ENCODE measurements at places on chromosomes 4 and X. TPM values are rescaled to one million over a fixed set of nuclear protein-coding genes. Genes with fewer than 3 reads are reported as not detected.

GRCh38 chr4:175297965-175298565, 379.9 kb downstream of the ADAM29 start:
- DNase-seq: no peak

DNA sequence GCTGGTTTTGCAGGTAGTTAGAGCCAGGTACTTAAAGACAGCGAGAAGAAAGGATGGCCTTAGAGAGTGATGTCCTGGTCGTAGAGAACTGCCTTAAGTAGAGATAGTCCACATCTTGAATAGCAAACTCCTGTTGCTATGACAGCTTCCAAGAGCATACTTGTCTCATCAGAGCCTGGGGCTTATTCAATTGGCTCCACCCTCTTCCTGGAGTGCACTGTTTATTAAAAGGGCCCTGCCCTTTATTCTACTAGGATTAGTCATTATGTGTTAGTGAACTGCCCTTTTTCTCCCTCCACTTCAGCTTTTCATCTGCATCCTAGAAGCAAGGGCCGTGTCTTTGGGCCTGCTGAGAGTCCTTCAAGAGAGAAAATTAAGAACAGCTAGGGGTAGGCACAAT, 94.5 kb upstream of the EOLA2 start:
- DNase-seq: no peak

DNA sequence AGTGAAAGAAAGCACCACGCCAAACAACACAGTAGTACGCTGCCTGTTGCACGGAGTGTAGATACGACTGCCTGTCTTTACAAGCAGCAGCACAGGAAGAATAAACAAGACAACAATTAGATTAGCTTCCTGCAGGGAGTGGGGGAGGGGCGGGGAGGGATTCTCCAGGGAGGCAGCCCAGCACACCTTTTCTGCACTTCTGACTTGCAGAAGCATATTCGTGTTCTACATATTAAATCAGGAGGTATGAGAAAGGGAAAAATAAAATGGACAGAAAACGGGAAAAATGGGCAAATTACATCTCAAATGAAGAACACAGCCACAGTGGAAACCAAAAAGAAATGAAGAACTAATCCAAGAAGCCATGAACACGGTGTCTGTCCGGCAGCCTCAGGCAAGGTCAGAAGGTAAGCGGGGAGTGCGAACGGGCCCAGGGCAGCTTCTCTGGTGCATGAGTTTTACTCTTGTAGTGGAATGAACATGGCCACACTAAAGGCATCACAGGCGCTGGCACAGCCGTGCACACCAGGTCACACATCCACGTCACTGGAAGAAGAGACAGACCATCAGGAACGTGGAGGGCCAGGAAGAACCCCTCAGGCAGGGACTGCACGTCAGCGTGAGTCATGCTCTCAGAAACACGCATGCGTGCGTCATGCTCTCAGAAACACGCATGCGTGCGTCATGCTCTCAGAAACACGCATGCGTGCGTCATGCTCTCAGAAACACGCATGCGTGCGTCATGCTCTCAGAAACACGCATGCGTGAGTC, 20.1 kb upstream of the ADRA2C start:
- DNase-seq: no peak

- no peak for DNase-seq
These were observed 593.2 kb downstream of the TMA16 start for GRCh38 chr4:164087733-164088132.

GRCh38 chr4:153418558-153418957, 47.6 kb upstream of the TMEM131L start:
- DNase-seq: no peak

GRCh38 chr4:123477711-123478209, 81.2 kb downstream of the SPRY1 start:
- DNase-seq: no peak

Gene SPON2
- total RNA-seq: 18.1 TPM

DNA sequence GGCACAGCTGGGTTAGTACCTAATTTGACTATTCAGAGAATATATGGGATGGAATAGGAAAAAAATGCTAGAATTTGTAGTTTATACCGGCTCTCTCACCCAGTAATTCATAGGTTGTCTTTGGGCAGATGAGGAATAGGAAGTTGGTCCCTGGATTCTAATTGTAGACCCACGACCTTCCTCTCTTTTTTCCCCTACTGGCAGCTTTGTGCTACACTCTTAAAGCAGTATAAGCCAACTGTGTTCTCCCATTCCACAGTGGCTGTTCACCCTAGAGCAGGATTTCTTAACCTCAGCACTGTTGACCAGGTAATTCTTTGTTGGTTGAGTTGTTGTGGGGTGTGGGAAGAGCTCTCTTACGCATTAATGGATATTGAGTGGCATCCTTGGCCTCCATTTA, 92.9 kb downstream of the FNIP2 start:
- DNase-seq: no peak

GRCh38 chrX:134764202-134764785, 106.0 kb upstream of the PLAC1 start:
- DNase-seq: no peak

DNA sequence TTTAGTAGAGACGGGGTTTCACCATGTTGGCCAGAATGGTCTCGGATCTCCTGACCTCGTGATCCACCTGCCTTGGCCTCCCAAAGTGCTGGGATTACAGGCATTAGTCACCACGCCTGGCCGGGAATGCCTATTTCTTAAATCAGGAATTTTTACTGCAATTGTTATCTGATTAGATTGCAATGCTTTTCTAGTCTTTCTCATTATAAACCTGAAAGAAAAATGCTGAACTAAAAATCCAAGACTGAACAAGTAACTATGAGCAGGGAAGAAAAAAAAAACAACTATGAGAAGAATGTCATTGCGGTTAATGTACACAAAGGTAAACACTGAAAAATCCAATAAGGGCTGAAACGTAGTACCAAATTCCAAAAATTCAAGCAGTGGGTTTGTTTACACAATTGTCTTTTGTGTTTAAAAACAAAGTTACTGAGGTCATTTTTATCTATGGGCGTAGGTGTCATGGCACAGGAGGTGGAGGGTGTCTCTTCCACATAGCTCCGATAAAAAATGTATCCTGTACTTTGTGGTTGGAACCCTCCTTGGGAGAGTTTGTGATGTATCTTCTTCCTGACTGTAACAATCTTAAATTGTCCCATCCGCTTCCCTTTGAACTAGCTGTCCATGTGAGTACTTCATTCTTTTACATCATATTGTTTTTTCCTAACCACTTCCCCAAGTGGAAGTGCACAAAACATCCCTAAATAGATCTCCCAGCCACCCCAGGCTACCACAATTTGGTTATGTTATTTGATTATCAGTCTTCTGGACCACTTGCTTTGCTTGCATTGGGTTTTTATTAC, 11.1 kb upstream of the TMEM156 start:
- DNase-seq: no peak

Gene BRS3
- total RNA-seq: not detected

DNA sequence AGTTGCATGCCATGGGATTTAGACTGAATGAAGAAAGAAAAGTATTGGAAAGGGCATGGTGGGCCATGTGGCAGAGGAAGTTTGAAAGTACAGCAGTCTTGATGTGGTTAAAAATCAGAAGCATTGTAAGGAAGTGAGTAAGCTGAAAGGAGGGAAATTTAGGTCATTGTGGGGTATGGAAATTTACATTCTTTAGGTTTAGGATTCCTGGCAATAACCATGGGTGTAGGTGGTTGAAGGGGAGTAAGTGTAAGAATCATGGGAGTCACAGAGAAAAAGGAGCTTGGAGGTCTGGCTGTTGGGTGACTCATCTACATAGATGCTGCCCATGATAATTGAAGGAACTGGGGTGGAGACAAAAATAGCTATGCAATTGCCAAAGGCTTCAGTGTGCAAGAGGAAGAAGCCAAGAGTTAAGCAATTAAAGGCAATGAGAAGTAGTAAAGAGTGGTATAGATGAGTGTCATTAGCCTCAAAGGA, 243.8 kb upstream of the LDB2 start:
- DNase-seq: no peak

DNA sequence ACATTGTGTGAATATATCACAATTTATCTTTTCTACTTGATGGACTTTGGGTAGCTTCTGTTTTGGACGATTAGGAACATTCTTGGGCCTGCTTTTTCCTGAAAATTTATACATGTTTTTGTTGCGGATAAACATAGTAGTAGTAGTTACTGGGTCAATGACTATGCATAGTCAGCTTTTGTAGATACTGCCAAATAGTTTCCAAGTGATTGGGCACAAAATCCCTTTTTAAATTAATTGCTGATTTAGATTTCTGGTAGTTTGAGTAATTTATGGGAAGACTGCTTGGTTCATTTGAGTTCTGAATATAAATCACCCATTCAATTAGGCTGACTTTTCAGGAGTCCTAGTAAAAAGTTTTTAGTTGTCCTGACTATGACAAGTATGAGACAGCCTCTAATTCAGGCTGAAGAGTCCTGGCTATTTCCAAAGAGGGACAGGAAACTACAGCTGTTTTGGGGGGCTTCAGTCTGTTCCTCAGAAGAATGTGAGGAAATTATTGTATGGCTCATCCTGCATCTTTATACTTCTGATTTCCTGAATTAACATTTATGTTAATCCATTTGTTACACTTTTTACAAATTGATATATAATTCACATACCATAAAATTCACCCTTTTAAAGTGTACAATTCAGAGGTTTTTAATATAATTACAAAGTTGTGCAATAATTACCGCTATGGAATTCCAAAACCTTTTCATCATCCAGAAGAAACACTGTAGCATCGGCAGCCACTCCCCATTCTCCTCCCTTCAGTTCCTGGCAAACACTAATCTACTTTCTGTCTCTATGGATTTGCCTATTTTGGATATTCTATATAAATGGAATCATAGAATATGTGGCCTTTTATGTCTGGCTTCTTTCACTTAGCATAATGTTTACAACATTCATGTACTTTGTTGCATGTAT, 14.2 kb downstream of the LRP2BP start:
- no peak for DNase-seq

GRCh38 chrX:130770615-130771014, 132.4 kb downstream of the ENOX2 start:
- DNase-seq: no peak

Gene GPM6B
- 7.6 TPM for total RNA-seq

Gene IGSF1
- 1.5 TPM for total RNA-seq

Gene ZNF185
- 7.9 TPM for total RNA-seq

DNA sequence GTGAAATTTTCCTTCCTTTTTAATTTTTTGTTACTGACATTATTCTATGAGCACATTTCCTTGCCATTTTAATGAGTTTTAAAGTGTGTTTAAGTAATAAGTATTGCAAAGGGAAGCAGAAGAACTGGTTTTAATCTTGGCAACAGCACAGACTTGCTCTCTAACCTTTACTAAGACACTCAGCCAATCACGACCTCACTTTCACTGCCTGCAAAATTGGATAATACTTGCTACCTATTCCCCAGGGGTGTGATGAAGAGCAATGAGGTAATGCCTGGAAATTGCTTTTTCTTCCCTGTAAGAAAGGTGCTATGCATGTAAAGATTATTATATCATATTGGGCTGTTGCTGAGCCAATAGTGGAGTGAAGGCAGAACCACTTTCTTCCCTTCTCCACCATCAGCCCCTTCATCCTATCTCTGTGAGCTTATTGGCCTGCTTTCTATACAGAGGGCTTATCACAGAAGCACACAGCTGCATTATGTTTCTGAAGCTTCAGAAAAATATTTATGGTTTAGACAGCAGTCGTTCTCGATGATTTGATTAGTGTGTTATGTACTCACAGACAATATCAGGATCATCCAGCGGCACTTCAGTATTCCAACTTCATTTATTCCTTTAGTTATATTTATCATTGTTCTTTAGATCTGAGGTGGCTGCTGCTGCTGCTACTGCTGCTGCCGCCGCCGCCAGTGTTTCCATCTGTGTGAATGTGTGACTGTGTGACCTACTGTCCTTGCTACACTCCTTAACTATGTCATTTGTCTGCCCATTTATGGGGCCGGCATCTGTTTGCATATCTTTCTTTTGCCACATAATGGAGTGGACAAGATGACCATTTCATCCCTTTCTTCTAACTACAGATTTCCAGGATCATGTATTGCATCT, 255.1 kb downstream of the C4orf33 start:
- no peak for DNase-seq

Gene DKC1
- total RNA-seq: 21.6 TPM

DNA sequence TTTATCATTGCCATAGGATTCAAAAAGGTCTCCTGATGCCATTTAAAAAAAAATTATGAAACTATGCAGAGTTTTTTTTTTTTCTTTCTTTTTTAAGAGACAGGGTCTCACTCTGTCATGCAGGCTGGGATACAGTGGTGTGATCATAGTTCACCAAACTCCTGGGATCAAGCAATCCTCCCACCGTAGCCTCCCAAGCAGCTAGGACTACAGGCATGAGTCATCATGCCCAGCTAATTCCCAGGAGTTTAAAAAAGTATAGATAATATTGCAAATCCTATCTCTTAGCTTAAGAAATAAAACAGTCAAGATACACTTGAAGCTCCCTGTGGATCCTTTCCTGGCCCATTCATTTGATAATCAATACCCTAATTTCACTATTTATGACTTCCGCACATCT, 58.6 kb upstream of the PRSS48 start:
- no peak for DNase-seq

DNA sequence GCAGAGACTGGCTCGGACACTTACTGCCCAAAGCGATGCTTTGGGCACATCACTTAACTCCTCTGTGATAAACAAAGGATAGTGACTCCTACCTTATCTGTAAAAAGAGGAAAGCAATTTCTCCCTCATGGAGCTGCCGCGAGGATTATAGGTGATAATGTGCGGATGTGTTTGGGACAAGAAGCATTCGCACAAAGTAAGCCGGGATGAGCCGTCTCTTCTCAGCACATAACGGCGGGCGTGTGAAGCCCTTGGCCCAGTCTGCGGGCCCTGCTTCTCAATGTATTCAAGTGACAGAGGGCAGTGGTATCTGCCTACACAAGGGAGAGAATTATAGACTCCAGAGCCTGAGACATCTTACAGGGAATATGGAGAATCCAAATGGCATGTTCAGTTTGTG, 550.3 kb upstream of the CPEB2 start:
- DNase-seq: no peak

Gene GPR119
- not detected for total RNA-seq

Gene MAGEE1
- total RNA-seq: 2.6 TPM

Gene SERTM2
- total RNA-seq: 0.28 TPM
